Astrocyte of the cerebellum (primary cell): ENCODE measurements at places on chromosomes 7 and 10.

DNA sequence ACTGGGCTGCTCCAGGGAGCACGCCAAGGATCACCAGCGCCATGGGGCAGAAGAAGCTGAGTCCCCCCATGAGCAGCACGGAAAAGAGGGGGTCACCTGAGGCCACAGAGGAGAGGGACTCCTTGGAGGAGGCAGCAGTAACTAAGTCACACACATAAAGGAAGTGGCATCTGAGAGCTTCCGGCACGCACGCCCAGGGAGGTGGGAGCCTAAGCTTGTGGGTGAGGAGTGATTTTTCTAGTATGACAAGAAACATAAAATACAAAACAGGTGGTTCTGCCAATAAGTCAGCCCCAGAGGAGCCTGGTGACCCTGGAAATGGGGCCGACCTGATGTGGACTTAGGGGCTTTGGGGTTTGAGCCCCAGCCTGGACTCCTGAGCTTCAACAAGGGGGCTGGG is 60.8 kb downstream of the CARD11 start:
- no peak for DNase-seq

DNA sequence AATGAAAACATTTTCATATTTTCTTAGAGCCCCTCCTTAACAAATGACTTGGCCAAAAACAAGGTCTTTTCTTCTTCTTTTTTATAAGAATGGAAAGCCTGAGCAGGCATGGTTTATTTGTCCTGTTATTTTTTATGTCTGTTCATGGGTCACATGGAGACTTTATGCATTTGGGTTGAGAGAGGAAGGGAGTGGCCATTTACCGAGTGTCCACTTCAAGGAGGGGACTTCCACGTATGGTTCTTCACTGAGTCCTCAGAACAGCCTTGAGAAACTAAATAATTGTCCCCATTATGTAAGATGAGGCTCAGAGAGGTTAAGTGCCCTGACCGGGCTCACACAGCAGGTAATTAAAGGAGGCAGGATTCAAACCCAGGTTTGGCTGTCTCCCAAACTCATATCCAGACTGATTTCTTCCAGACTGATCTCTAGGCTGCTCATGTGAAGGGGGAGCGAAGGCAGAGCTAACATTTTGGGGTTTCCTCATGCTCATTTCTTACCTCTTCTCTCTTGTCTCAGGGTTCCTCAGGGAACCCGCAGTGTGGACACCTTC is 82.2 kb downstream of the CDH23 start:
- no peak for DNase-seq

DNA sequence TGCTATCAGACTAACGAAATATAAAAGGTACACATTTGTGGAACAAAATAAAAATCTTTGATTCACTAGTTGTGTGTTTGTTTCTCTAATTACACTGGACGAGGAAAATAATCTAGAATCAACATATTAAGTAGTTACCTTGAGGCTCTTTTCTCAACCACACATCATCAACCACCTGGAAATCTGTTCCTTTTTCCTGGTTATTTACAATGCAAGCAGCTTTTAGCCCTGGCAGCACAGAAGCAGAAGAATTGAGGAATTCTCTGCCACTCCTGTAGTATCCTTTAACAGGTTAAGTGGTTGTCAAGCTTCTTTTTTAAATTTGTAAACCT is 23.7 kb downstream of the NUP42 start:
- DNase-seq, result no peak

GRCh38 chr10:80769700-80770160 is 232.0 kb downstream of the SH2D4B start:
- DNase-seq, result no peak

GRCh38 chr10:111278266-111278665 is 201.4 kb downstream of the ADRA2A start:
- DNase-seq, result no peak

- DNase-seq, result no peak
Measured at GRCh38 chr10:96693431-96693830, 26.9 kb downstream of the PIK3AP1 start.

- DNase-seq, result no peak
Measured at GRCh38 chr10:88733215-88733614, 26.6 kb upstream of the LIPN start.

- no peak for DNase-seq
Measured at GRCh38 chr7:99624484-99624883, 7.7 kb downstream of the ZSCAN25 start.

DNA sequence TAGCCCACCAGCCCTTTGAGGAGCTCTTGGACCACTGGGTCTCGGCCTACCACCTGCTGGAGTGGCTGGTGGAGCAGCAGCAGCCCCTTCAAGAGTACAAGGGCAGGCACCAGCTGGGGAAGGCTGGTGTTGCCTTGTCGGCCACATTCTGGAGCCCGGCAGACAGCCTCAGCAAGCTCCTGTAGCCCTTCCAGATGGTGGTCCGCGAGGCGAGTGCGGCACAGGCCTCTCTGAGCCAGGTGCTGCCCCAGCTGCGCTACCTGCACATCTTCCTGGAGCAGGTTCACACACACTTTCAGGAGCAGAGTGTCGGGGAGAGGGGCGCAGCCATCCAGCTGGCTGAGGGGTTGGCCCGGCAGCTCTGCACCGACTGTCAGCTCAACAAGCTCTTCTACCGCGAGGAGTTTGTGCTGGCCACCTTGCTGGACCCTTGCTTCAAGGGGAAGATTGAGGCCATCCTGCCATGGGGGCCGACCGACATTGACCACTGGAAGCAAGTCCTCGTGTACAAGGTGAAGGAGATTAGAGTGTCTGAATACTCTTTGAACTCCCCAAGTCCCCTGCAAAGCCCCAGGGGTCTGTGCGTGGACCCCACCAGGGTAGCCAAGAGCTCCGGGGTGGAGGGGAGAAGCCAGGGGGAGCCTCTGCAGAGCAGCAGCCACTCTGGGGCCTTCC is 7.0 kb upstream of the ACTR3C start:
- no peak for DNase-seq

- no peak for DNase-seq
Measured at GRCh38 chr7:124532166-124532565, 233.4 kb downstream of the GPR37 start.

DNA sequence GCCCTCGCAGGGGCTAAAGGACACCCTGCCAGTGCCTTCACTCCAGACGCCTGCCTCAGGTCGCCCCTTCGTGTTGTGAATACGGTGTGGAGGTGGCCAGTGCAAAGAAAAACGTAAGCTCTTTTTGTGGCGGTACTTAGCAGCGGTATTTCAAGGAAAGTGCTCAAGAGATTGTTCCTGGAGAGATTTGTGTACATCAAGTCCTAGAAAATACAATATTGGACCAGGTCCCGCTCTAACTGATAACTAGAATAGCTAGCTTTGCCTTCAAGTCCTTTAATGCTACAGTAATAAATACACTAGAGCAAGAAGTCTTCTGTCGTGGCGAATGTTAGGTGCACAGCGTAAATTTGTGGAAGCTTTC is 689 bp downstream of the PLCE1 start:
- no peak for DNase-seq

DNA sequence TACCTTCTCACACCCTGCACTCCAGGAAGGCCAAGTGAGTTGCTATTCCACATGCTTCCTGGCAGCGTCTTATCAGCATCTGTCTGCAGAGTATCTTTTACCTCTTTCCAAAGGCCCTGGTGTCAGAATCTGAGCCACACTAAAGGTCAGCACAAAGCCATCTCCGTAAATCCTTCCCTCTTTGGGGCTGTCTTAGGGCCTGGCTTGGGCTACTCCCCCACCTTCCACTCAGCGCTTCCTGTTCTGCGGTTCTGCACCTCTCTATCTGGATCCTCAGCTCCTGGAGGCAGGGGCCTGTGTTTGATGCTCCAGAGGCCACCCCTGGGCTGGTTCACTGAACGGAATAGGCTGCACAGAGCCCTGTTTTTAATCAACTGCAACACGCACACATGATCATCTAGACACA is 334.8 kb upstream of the GALNT17 start:
- no peak for DNase-seq

DNA sequence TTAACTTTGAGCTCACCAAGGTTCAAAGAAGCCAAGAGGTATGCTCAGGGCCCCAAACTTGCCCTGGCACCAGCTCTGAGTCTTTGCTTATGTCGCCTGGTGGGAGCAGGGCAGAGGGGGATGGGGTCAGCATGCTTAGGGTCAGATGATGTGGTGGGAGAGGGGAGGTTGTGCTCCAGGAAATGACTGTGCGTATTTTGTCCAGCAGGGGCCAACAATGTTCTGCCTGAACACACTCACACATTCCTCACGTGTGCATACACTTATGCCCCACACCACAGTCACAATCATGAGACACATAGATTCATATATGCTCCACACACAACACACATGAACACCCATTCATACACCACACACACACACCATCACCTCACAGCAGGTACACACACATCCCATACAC is 4.4 kb upstream of the RAMP3 start:
- DNase-seq, result no peak

DNA sequence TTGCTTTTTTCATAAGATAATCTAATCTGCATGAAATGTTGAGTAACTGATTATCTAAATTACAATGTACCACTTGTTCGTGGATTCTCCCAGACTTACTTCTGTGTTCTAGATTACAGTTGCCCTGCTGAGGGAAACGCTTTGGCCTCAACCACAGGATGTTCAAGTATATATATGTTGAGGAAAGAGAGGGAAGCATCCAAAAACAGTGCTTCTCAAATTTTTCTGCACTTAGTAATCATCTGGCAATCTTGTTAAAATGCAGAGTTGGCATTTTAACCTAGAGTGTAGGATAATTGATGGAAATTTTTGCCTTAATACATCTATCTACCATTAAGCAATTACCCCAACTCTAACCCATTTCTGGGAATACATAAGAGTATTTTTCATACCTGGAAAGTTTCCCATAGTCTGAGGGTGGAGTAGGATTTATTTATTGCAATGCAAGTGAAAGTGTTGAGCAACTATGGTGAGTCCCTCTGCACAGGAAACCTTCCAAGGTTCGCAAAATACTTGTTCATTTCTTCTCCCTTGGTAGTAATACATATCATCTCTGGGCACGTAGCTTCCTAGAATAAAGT is 59.6 kb upstream of the C1GALT1 start:
- DNase-seq, result peak; percentile 73

GRCh38 chr7:17679458-17679857 is 260.8 kb downstream of the SNX13 start:
- no peak for DNase-seq

DNA sequence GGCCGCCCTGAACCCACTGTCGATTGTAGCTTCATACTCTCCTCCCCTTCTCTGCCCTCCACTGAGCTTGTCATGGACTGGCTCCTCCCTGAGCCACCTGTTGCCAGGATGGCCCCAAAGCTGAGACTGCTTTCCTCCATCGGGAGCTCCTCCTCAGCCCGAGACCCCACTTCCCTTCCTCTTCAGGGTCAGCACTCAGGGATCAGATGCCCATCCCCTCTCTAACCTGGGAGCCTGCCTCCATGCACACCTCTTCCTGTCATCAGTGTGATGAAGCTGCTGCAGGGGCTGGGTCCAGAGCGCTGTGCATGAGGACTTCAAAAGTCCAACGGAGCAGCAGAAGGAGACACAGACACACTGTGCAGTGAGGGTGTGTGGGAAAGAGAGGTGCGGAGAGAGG is 201.1 kb downstream of the WDR37 start:
- no peak for DNase-seq

DNA sequence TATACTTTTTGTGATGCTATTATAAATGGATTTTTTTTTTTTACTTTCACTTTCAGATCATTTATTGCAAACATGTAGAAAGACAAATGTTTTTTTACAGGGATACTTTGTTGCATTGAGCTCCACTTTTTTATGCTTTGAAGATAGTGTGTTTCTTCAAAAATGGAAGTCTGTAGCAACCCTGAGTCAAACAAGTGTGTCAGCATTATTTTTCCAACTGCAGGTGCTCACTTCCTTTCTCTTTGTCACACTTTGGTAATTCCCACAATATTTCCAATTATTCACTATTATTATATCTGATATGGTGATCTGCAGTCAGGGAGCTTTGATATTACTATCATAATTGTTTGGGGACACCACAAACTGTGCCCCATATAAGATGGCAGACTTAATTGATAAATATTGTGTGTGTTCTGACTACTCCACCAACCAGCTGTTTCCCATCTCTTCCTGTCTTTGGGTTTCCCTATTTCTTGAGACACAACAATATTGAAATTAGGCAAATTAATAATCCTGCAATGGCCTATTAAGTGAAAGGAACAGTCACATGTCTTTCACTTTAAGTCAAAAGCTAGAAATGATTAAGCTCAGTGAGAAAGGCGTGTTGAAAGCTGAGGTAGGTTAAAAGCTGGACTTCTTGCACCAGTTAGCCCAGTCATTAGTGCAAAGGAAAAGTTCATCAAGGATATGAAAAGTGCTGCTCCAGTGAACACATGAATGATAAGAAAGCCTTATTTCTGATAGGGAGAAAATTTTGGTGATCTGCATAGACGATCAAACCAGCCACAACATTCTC is 231.3 kb upstream of the SH2B2 start:
- DNase-seq, result no peak

GRCh38 chr7:44990109-44991023 is 9.6 kb upstream of the CCM2 start:
- peak; percentile 49 for DNase-seq

- no peak for DNase-seq
Measured at GRCh38 chr7:24764972-24765744, 7.9 kb upstream of the GSDME start.

DNA sequence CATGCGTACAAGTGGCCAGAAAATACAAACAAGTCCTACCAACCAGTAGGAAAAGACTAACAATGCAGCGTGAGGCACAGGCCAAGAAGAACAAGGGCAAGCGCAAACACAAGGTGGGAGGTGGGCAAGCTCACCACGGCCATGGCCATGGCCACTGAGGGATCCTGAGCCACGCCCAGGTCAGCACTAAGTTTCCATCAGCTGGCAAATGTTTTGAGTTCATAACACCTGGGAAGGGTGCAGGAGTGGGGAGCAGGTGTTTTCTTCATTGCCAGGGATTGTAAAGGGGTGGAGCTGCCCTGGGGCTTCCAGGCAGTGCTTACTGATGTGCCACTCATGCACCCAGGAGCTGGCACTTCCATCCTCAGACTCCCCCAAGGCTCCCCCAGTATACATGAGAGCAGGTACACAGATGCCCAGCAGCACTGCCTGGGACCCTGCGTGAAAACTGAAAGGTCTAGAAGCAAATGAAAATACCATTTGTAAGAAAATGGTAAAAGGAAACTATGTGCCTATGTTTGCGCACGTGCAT is 139.2 kb upstream of the RET start:
- DNase-seq, result no peak

DNA sequence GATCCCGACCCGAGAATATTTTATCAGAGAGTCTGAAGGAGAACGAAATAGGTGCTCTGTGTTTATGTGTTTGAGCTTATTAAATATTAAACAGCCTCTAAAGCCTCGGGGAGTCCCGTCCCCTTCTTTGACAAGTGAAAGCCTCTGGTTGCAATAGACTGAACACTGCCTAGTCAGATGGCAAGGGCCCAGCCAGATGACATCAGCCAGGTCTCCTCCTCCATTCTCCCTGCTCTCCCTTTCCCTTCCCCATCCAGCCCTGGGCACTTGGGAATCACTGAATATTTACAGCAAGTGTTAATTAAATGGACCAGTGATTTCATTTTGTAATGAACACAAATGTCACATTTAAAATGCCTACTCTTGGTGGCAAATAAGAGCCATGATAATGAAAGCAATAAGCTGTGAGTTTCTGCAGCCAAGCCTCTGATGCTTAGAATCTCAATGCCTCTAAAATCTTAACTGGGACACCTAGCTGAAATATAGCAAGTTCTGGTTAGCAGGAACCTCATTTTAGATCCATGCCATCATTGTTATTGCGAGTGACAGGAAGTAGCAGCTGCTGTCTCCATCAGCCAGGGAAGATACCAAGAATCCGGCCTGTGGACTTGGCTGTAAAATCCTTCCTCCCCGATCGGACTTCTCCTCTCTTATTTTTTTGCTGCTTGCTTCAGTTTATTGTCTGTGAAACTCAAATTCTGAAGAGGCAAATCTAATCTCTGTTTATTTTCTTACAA is 202.1 kb downstream of the PRPF18 start:
- DNase-seq, result no peak
